ENCODE measurements at places on chromosomes 1 and 21.

- DNase-seq, result no peak
These were observed 1.7 kb downstream of the ZC3H12A start for GRCh38 chr1:37476087-37476452.

DNA sequence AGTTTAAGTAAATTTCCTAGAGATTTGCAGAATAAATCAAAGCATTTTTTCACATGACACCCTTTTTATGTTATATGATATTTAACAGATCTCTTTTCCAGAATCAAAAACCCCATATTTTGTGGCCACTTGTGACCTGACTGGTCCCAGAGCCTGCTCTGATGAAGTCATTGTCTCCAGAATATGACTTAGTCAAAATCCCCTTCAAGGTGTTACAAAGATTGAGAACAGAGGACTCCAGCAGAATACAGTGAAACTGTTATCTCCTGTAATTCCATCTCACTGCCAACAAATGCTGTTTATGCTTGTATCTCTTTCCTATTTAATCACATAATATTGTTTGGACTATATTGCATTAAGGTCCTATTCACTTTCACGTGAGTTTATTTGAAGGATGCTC is 25.6 kb downstream of the RGS1 start:
- peak; percentile 42 for DNase-seq

DNA sequence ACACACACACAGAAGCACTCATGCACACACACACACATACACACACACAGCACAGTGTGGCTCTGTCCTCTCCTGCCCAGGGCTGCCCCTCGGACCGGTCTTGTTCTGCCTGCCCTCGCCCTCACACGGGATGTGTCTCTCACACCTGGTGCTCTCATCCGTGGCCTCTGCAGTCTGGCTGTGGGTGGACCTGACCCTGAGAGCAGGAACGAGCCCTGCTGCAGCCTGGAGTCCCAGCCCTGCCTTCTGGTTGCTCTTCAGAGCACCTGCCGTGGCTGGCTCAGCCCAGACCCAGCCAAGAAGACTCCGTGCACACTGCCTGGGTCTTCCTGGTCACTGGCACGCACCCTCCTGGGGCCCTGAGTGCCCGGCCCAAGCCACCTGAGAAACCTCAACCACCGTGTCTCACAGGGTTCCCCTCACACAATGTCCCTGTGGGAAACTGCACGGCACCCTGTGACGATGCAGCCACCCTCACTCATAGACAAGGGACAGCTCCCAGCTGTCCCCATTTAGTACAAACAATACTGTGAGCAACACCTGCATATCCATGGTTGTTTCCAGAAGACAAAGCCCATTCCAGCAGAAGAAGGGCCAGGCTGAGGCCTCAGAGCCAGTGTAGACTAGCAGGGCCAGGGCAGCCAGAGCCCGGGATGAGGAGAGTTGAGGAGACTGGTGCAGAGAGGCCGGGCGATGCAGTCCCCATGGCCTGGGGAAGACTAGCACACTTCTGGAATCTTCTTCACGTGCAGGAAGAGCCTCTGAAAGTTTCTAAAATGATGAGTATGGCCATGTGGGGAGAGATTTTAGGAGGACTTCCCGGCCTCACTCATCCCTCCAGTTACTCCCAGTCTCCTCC is 234.0 kb downstream of the NPHP4 start:
- DNase-seq, result no peak

GRCh38 chr1:56905667-56906066 is 51.1 kb downstream of the C8A start:
- DNase-seq, result no peak

- DNase-seq, result no peak
These were observed 263.4 kb downstream of the PLA2G4A start for GRCh38 chr1:187092104-187092503.

DNA sequence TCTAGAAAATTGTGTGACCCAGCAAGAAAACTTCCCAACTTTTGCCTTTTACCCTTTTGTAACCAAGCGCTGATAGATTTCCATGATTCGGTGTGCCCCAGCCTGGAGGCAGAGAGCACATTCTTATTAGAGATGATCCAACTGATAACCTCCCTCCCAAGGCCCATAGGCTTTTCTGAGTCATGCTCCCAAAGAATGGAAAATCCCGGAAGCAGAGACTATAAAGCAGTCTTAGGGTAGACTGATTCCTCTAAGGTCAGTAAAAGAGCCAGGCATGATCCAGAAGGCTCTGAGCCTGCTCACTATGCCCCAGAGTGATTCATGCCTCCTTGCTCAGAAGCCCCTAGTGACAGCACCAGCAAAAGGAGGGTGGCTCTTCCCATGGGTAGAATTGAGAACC is 4.3 kb downstream of the CAMK1G start:
- no peak for DNase-seq

DNA sequence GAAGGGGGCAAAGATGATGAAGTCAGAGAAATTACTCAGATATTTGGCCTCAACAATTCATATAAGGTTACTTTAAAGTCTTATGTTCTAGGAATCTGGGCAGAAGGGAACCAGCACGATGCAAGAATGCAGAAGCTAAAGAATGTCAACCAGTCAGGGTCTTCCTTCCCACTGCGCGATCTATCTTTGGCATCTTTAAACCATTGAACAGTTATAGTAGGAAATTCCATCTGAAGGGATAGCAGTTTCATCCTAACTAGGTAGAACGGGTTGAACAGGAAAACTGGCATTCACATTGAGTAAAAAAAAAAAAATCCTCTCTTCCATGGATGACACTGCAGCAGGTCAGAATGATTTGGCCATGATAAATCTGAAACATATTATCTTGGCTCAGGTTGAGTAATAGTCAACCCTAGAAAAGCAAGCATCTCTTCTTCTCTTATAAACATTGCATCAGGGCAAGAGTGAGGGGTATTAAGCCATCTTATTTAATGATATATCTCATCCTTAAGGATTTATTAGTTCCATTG is 6.3 kb downstream of the CRCT1 start:
- no peak for DNase-seq

GRCh38 chr1:209989525-209989924 is 51.5 kb downstream of the SYT14 start:
- peak; percentile 50 for DNase-seq

DNA sequence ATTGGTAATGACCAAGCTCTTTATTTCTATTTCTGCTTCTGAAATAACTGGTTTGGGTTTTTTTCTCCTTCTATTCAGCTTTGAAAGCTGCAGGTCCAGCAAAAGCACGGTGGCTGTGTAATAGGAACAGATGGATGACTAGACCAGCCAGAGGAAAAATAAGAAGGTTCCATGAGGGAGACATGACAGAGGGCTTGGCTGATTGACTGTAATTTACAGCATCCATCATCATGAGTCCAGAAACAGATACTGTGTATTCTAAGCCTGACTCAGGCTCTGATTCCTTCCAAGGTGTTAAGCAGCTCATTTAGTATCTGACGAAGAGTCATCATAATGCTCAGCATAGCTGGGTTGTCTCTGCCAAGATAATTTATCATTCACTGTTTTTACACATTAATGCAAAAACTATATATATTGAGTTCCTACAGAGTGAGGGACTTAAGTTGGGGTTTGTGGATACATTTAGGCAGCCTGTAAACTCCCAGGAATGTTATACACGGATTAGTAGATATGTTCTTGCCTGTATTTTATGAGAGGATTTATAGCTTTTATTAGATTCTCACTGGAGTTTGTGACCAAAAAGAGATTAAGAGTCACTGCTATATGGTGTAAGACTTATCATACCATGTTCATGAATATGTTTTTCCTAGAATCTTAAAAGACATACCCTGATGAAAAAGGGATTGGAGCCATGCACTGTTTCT is 72.6 kb downstream of the SGIP1 start:
- no peak for DNase-seq

DNA sequence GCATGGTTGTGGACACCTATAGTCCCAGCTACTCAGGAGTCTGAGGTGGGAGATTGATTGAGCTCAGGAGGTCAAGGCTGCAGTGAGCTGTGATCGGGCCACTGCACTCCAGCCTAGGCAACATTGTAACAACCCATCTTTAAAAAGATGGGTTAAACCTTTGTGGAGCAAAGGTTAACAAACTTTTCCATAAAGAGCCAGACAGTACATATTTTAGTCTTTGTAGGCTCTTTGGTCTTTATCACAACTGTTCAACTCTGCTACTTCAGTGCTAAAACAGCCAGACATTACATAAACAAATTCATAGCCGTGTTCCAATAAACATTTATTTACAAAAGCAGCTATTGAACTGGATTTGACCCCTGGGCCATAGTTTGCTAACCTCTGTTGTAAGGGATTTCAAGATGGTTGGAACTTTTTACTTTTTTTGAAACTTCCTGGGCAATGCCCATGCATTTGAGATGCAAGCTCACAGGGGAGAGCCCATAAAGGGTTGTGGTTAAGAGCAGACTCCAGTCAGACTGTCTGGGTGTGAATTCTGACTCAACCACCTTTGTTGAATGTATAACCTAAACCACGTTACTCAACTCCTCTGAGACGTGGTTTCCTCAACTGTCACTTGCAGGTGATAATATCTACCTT is 10.8 kb downstream of the INAVA start:
- DNase-seq, result no peak

DNA sequence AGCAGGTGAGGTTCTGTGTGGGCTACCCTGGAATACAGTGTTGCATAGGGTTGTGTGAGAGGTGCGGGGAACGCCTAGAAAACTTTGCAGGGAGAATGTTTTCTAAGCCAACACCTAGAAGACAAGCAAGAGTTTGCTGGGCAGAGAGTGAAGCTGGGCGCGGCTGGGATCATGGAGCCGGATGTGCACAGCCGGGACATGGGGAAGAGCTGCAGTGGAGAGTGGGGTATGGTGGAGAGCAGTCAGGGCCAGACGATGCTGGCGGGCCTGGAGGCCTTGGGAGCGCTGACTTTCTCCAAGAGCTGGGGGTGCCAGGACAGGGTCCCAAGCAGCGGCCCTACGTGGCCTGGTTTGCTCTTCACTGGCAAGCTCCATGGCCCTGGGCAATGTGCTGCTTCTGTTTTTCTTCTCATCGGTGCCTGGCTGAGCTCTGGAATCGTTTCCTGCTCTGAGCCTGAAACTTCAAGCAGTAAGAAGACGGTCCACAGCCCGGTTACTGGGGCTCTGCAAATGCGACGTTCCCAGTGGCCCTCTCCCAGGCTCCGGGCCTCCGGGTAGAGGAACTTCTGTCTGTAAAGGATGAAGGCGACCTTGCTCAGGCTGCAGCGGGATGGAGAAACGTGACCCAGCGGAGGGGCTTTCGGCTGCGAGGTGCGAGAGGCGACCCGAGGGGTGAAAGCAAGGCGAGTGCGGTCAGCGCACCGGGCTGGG is 51.9 kb upstream of the CD34 start:
- no peak for DNase-seq

Data from OCI-M1 (cell line).